ENCODE measurements at places on chromosomes 3 and 15. TPM values are rescaled to one million over a fixed set of nuclear protein-coding genes. Genes with fewer than 3 reads are reported as not detected.
A peak's percentile ranks its signal among the peaks of the same experiment; 100 is the strongest.

GRCh38 chr3:150703299-150703755 is 393 bp downstream of the ERICH6 start:
- DNase-seq = peak; percentile 68

DNA sequence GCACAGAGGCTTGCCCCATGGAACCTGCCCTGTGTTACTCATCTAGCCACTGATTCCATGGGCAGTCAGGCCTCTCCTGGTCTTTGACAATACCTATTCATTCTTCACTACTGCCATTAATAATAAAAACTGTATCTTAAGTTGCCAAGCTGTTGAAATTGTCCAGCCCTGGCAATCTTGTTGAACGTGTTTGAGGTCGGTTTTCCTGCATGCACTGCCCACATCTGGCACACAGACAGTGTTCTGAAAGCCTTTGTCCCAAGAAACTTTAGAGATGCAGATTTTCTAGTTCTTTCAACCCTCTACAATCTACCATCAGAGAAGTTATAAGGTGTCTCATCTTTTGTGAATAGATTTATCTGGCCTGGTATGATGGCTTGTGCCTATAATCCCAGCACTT is 567.2 kb upstream of the NECTIN3 start:
- DNase-seq = no peak

DNA sequence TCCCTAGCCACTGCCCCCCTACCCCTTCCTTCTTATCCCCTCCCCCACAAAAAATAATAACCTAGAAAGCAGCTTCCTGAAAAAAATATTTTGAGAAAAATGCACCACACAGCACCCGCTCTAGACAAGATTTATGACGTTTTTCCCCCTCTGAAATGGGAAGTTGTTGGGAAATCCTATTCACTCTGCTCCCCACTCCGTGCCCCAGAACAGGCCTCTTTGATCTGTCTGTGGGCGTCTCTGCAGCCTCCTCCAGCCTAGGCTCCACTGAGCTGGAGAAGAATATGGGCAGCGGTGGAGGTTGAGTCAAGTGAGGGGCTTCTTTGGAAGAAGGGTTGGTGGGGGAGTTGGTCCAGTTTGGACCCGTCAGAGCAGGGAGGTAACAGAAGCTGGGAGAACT is 28.5 kb upstream of the POLG start:
- DNase-seq = no peak

DNA sequence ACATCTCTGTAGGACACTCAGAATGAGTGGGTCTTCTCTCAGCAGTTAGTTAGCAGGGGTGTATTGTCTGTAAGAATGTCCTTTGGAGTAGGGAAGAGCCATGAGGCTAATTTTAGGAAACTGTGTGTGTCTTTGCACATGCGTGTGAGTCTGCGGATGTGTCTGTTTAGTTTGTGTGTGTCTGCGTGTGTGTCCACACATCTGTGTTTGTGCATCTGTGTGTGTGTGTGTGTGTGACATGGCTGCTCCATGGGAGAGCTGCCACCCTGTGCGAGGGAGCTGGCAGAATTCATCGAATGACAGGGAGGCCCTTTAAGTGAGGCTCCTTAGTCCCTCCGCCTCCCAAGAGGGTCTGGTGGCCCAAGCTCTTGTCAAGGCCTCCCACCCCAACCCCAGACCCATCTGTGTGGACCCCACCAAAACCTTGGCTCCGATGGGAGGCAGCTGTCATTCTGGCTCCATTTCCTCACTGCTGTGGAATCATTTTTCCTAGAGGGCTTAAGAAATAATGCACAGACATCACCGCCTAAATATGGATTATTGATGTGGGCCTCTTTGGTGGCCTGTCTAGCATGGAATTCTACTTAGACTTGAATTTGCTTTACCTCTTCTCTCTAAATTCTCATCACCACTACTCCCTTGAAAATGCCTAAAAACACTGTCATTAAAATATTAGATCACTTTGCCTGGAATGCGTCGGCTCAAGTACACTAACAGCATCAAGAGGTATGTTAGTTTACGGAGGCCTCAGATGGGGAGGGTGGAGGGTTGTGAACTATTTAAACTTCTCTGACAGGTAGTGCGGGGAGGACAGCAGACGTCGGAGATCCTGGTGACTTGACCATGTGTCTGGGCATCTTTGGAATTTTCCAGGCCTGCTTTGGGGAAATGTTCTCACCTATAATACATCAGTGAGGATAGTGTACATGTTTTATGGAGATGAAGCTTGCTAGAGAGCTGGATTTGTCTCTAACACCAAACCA is 9.4 kb downstream of the ESYT3 start:
- DNase-seq = no peak

- no peak for DNase-seq
Measured at GRCh38 chr3:61094608-61095007, 156.6 kb downstream of the FHIT start.

GRCh38 chr3:132630612-132631011 is 29.0 kb downstream of the ACAD11 start:
- DNase-seq = no peak

DNA sequence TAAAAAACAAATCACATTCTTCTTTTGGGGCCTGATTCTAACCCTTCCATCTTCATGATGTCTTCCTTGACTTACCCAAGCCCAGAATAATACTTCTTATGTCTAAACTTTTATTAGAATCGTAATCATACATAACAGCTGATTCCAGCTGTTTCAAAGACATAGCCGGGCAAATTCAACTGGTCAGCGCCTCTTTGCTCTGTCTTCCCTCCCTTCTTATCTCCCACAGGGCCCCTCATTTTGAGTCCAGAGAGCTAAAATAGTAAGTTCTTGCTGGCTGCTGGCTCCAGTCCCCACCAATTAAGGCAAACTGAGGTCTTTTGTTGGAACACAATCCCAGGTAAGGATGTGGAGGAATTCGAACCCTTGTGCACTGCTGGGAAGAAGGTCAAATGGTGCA is 108.6 kb downstream of the ADCY5 start:
- DNase-seq = peak; percentile 1

DNA sequence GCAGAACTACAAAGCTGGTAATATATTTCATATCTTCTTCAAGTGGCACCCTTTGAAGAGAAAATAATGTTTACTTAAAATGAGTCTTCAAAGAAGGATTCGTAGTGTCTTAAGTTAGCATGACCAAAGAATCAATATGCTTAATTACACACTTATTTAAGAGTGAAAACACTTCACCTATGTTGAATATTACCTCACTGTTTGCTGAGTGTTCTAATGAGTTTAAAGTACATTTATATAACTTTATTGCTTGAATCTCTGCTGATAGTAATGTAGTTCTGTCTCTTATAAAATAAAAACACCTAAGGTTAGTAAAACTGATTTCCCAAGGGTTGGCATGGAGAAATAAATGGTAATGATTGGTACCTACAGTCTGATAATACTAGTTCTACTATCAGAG is 143.3 kb upstream of the SLC2A2 start:
- no peak for DNase-seq

- DNase-seq = no peak
Measured at GRCh38 chr3:57696801-57697321, 4.0 kb upstream of the DENND6A start.

GRCh38 chr15:47951781-47952180 is 169.0 kb upstream of the SLC24A5 start:
- no peak for DNase-seq

GRCh38 chr15:40787344-40787841 is 17.6 kb downstream of the C15orf62 start:
- DNase-seq = no peak

DNA sequence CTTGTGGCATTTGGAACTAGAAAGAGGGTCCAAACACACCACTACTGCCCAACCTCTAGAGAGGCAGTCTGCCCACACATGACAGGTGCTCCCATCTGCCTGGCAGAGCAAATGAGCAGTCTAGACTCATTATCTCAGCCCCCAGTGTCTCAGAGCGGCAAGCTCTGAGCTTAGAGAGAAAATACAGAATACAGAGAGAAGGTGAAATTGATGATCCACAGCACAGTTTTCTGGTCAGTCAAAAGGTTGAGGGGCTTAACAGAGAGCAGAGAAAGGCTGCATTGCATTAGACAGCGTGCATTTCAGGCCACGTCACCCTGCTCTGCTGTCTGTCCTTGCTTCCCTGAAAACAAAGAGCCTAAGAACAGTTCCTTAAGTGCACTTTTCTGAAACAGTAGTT is 135.1 kb downstream of the KCNMB2 start:
- no peak for DNase-seq

DNA sequence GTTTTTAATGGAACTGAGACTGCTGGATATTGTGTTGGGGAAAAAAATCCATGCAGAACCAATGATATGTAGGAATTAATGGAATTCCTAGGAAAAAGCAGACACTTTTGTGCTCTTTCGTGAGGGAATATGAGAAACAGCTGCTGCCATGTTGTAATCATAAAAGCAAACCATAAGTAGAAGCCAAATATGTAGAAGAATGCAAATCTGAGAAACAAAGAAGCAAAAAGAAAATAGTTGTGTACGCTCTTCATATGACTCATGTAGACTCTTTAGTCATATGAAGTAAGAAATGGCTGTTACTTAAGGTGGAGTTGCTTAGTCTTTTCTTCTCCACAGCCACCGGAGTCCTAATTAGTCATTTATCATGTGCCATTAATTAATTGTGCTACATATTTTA is 298.6 kb upstream of the ZNF717 start:
- DNase-seq = no peak

GRCh38 chr3:178385280-178385952 is 150.8 kb upstream of the KCNMB2 start:
- no peak for DNase-seq

GRCh38 chr15:70048578-70049514 is 48.9 kb downstream of the TLE3 start:
- no peak for DNase-seq

DNA sequence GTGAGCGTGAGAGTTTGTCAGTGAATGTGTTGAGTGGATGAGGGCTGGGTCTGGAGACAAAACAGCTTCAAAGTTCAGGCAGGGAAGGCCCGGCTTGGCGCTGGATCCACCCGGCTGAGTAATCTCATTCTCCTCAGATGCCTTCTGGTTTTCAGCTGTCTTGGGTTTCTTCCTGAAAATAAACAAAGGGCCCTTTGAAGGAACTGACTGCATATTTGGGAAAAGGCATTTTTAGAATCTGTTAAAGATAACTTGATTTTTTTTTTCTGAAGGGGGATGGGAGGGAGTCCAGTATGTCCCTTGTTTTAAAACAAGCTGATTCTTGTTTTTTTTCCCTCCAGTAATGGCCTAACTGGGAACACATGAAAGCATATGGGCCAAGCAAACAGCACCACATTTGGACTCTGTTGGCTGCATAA is 86.4 kb downstream of the TIGIT start:
- DNase-seq = no peak

DNA sequence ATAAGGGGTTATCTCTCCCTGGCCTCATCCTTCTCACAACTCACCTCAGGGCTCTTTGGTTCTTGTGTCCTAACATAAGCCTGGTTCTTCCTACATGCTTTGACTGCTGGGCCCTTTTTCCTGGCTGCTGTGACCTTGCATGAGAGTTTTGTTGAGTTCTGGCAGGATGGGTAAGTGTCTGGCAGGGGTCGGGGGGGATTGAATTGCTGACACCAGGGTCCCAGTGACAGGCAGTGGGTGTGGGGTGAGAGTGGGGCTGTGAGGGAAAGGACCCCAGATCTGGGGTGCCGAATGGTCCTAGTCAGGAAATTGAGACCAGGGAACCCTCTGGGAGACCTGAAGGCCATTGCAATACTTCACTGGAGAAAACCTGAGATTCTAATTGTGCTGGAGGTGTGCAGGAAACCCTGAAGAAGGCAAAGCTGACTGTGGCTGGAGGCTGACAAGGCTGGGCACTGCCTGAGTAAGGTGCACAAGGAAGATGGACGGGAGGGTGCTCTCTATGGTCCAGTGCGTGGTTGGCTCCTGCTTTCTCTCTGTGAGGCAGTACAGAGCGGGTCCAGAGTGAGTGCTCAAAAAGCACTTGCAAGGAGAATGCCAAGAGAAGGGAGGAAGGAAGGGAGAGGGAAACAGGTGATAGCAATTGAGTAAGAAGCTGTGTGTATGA is 76.8 kb downstream of the CLSTN2 start:
- DNase-seq = no peak

DNA sequence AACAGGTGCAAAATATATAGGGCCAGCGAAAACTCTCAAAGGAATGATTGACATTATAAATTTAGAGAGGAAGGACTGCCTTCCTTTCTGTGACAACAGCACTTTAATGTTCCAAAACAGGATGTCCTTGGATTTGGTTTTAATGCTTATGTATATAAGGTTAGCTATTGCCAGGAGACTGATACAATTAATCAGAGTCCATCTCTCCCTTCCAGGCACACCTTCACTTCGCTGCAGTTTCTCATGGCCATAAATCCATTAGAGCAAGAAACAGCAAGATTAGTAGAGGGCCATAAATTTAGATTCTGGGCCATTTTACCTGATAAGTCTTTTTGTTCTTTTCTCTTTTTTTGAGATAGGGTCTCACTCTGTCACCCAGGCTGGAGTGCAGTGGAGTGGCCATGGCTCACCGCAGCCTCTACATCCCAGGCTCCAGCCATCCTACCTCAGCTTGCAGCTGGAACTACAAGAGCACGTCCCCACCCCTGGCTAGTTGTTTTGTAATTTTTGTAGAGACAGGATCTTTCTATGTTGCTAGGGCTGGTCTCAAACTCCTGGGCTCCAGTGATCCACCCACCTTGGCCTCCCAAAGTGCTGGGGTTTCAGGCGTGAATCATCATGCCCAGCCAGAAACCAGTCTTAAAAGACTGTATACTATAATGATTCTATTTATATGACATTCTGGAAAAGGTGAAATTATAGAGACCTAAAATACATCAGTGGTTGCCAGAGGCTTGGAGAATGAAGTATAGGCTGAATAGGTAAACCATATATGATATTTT is 15.7 kb upstream of the TFRC start:
- no peak for DNase-seq

The DLL4 gene
- total RNA-seq = 0.11 TPM

The IQCH gene
- 2.2 TPM for total RNA-seq

The RASGRP1 gene
- 179 TPM for total RNA-seq

The NT5DC2 gene
- 22.3 TPM for total RNA-seq

The GPD1L gene
- total RNA-seq = 31.0 TPM

The C3orf22 gene
- not detected for total RNA-seq

The CFAP100 gene
- not detected for total RNA-seq

The NUP210 gene
- 163 TPM for total RNA-seq

The ALDH1L1 gene
- total RNA-seq = not detected

The GOLGA8Q gene
- 13.1 TPM for total RNA-seq

The GOLGA8O gene
- 13.9 TPM for total RNA-seq

The MEGF11 gene
- not detected for total RNA-seq
